ENCODE measurements at places on chromosomes 1 and 21.
A peak's percentile ranks its signal among the peaks of the same experiment; 100 is the strongest.

DNA sequence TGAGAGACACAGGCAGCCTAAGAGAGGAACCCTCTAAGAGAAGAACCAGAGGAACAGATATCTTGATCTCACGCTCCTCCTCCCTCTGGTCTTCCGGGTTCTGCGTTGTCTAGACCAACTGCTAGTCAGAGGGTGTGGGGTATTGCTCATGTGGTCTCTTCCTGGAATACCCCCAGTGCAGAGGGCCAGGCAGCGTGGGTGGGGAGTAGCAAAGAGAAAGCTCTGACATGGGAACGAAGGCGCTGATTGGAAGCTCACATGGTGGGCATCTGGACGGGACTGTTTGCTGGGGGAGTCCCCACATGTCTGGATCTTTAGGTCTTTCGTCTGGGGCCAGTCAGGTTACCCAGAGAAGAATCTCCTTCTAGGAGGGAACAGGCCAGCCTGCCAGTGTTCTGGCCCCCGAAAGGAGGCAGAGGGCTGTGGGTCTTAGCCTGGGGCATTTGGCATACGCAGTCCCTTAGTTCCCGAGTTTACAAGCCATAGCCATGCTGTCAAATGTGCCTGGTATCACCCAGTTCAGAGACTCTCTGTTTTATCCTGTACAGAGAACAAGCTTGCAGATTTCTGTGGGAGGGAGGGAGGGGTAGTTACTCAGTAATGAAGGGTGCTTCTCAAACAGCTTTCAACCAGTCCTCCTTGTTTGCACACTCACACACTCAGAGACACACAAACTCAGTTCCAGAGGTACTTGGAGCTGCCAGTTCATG lies 18.3 kb upstream of the IL6R start:
- no peak for DNase-seq

DNA sequence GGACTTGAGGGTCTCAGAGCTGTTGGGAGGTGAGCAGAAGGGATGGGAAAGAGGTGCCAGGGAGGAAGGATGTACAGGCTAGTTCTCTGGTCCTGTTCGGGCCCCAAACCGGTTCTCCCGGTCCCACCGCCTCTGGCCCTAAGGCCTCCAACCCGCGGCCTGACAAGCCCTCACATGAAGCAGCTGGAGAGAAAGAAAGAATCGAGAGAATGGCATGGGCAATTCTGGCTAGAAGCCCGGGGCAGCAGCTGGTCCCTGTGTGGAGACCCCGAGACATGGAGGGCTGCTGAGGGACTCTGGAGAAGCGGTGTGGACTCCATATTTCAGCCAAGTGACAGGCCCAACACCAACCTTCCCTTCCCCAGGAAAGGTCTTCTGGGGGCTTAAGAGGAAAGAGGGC lies 730 bp downstream of the CDC42SE1 start:
- DNase-seq, result no peak

- DNase-seq, result no peak
These were observed 127.1 kb downstream of the MAST2 start for GRCh38 chr1:45930258-45931150.

DNA sequence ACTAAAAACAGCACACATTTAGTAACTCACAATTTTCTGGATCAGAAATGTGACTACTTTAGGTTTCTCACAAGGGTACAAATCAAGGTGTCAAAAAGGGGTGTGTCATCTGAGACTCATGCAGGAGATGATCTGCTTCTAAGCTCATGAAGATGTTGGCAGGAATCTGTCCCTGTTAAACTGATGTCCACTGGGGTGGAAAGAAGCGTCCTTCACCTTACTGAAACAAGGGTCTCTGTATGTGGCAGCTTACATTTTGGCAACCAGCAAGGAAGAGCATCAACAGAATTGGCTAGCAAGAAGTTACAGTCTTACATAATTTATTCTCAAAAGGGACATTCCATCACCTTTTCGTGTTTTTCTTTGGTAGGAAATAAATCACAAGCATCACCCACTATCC lies 1223.8 kb downstream of the AMY1C start:
- DNase-seq, result no peak

DNA sequence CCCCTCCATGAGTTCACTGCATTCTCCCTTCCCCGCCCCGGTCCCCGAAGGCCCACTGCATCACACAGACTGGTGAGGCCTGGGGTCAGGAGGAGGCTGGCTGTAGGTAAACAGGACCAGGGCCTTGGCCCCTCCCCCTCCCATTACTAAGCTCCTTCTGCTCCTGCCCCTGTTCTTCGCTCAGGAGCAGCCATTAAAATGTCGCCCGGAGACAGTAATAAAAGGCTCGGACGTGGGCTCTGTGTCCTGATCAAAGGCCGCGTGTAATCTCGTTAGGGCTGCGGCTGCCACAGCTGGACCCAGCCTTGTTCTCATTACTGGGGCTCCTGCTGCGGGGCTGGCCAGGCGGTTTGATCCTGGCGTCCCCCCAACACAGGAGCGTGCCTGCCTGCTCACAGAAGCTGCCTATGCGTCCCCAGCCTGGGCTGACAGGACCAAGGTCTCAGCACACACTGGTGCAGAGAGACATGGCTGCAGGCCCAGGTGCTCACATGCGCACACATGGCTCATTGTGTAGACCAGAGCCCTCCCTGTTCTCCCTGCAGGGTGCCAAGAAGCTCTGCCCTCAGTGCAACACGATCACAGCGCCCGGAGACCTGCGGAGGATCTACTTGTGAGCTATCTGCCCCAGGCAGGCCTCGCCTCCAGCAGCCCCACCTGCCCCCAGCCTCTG lies 24.0 kb downstream of the TMEM53 start:
- DNase-seq, result no peak

DNA sequence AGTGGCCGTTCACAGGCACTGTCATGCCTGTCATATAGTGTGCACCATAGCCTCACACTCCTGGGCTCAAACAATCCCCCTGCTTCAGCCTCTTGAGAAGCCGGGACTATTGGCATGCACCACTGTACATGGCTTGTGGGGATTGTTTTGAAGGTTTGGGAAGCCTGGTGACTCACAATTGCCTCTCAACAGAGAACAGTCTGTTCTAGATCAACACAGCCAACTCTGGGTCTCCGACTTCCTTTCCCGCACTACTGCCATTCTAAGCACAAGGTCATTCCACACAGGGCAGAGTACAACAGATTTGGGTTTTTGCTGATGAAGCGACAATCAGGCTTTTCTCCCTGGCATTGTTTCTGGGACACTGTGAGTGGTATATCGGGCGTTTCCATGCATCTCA lies 15.5 kb upstream of the AHCTF1 start:
- no peak for DNase-seq

DNA sequence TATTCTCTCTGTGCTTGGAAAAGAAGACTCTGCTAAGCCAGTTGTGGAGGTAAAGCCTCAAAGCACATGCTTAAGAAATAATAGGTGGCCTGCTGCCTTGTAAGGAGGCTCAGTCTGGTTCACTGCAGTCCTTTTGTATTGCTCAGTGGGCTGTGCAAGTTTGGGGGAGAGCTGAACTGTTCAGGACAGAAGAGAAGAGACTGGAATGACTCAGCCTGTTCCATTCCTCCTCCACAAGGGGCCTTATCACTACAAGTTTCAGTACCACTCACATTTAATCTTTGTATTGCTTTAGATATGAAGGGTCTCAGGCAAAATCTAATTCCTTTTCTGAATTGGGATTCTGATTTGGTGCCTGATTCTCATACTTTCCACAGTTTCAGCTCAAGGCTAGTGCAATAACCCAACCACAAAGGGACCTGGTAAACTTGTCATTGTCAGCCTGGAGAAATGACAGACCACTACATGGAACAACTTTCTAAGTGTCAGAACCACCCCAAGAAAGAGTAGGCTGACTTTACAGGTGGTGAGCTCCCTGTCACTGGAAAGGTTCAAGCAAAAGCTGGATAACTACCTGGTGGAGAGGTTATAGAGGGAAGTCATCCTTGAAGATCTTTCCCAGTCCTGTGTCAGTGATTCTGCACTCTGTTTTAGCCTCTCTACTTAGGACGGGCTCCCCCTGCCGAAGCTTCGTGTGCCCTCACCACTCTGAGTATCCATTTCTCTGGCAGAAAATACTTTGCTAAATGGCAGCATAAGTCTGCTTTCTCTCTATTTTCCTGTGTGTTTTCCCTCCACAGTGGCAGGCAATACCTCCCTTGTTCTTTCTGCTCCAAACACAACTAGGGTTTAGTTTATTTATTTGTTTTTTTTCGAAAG lies 162.9 kb upstream of the GJB5 start:
- DNase-seq, result no peak

- DNase-seq, result no peak
These were observed 529.5 kb downstream of the KCNT2 start for GRCh38 chr1:196078691-196079090.

DNA sequence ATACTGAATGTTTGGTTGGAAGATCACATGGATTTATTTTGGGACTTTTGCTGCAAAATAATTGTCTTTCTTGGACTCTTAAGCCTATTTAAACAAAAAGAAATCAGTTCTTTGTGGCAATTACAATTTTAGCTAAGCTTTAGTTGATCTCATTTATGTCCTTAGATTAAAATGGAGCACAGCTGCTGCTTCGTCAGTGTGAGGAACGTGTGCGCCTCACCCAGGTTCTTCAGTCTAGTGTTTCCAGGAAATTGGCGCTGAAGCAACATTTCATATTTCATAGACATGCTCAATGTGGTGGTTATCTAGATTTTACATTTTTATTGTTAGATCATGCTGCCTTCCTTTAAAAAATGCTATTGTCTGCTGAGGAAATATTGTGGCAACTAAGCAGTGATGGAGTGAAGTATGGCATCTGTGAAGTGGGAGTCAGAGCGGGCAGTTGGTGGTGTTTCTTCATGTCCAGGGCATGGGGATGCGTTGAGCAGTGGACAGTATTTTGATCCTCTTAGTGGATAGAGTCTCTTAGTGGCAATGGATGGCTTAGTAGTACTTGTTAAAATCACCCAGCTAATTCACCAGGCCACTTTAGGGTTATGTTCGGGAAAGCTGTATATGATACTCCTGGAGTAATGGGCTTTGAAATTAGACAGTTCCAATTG lies 5.6 kb downstream of the DDI2 start:
- no peak for DNase-seq

DNA sequence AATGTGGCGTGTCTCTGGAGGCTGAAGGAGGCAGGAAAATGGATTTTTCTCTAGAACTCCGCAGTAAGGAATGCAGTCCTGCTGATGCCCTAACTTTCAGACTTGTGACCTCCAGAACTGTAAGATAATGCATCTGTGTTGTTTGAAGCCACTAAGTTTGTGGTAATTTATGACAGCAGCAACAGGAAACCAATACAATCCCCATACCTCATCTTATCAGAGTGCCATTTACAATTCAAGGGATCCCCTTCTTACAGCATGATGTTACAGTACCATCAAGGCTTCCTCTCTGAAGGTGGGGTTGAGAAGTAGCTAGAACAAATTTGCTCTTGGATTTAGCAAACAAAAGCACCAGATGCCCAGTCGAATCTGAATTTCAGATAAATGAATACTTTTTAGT lies 21.6 kb downstream of the ABCA4 start:
- no peak for DNase-seq

- DNase-seq, result no peak
These were observed 27.8 kb upstream of the RAP1GAP start for GRCh38 chr1:21696931-21697330.

DNA sequence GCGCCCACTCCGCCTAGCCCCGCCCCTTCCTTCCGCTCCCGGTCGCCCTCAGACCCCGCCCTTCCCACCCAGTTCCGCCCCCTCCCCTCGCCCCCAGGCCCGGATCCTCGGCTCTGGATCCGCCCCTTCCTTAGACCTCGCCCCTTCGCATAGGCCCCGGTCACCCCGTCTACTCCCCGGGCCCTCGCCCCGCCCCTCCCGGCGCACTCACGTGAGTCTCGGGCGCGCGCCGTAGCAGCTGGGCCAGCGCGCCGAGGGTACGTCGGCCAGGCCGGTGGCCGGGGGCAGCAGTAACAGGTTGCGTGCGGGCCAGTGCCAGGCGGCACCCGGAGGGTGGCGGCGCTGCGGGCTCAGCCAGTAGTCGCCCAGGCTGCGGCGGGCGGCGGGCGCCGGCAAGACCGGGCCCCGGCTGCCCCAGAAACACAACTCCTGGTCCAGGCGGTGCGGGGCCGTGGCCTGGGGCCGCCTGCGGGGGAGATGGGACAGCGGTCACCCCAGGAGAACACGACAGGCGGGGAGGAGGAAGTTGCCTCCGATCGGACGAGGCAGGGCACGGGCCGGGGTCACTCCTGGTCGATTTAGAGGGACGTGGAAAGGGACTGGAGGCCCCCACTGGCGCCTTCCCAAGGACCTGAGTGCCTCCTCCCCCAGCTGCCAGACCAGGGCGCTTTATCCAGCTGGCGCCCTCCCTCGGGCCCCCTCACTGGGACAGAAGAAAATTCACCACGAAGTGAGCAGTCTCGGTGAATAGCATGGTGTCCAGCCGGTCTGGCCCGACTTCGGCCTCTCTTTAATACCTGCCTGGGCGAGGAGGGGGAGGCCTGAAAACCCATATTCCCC lies 10.7 kb downstream of the FAM229A start:
- peak; percentile 68 for DNase-seq

DNA sequence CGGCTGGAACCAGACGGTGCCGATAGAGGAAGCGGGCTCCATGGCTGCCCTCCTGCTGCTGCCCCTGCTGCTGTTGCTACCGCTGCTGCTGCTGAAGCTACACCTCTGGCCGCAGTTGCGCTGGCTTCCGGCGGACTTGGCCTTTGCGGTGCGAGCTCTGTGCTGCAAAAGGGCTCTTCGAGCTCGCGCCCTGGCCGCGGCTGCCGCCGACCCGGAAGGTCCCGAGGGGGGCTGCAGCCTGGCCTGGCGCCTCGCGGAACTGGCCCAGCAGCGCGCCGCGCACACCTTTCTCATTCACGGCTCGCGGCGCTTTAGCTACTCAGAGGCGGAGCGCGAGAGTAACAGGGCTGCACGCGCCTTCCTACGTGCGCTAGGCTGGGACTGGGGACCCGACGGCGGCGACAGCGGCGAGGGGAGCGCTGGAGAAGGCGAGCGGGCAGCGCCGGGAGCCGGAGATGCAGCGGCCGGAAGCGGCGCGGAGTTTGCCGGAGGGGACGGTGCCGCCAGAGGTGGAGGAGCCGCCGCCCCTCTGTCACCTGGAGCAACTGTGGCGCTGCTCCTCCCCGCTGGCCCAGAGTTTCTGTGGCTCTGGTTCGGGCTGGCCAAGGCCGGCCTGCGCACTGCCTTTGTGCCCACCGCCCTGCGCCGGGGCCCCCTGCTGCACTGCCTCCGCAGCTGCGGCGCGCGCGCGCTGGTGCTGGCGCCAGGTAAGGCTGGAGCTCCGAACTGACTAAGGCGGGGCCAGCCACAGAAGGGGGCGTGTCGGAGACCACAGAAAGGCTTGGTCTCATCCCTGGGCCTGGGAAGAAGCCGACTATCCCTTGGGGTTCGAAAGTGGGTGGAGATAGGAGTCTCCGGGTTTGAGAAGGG lies 486 bp downstream of the SLC27A3 start:
- peak; percentile 70 for DNase-seq

DNA sequence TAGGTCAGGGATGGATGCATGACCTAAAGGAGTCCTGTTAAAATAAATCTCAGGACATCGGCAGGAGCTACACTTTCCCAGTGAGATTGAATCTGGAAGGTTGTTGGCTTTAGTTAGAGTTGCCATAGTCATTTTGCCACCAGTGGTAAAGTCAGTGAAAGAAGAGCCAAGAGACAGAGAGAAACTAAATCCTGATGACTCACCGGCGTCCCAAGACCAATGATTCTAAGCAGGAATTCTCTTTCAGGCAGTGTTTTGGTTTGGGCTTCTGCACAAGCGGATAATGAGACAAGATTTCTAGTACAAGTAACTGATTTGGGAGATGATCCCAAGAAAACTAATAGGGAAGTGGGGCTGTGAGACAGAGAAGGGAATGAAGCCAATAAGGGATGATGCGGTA lies 88.8 kb upstream of the ETS2 start:
- no peak for DNase-seq

GRCh38 chr1:46352363-46352762 lies 11.8 kb downstream of the NSUN4 start:
- no peak for DNase-seq

- no peak for DNase-seq
These were observed 5.4 kb downstream of the SOAT1 start for GRCh38 chr1:179298952-179299351.

GRCh38 chr1:89736937-89737733 lies 83.7 kb upstream of the LRRC8D start:
- DNase-seq, result no peak
